ENCODE measurements at places on chromosomes 3 and 15.

DNA sequence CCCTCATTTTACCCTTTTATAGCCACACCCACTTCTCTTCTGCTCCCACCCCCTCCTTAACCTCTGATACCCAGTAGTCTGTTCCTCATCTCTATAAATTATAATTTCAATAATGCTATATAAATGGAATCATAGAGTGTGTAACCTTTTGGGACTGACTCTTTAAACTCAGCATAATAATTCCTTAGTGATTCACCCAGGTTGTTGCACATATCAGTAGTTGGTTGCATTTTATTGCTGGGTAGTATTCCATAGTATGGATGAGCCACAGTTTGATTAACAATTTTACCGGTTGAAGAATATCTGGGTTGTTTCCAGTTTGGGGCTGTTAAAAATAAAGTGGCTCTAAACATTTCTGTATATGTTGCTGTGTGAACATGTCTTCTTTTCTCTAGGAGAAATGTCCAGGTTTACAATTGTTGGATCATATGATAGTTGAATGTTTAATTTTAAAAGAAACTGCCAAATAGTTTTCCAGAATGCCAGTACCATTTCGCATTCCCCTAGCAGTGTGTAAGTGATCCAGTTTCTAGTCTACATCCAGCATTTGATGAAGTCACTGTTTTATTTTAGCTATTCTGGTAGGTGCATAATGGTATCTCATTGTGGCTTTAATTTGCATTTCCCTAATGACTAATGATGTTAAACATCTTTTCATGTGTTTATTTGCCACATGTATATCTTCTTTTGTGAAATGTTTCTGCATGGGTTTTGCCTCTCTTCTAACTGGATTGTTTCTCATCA is 68.5 kb downstream of the VPS8 start:
- DNase-seq = no peak

GRCh38 chr15:94021621-94022320 is 209.6 kb upstream of the MCTP2 start:
- DNase-seq = no peak

- DNase-seq = no peak
Measured at GRCh38 chr3:8458711-8459110, 42.9 kb upstream of the LMCD1 start.

- no peak for DNase-seq
Measured at GRCh38 chr3:4613366-4613765, 120.2 kb downstream of the ITPR1 start.

DNA sequence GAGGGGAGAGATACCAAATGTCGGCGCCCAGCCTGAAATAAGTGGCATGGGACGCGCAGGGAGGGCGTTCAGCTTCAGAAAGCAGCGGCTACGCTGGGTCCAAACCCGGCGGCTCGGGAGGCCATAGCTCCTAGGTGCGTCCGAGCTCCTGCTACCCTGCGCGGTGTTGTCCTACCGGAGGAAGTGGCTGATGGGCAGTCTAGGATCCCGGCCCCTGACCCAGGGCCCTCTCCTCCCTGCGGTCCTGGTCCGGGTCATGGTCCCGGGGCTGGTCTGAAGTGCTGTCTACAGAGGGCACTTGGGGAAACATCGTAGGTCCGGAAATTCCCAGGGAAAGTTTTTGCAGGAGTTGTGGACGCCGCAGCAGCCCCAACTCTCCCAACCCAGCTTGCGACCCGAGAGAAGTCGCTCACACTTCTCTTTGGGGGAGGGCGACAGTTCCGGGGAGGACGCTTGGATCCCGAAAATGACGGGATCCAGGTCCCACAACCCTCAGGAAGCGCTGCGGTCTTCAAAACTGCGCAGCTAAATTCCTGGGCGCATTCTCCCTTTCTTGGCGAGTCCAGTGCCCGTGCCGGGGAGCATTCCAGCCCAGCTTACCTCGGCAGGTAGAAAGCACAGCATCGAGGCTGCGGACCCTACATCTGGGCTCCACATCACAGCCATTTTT is 9.1 kb upstream of the FOXB1 start:
- DNase-seq = no peak

DNA sequence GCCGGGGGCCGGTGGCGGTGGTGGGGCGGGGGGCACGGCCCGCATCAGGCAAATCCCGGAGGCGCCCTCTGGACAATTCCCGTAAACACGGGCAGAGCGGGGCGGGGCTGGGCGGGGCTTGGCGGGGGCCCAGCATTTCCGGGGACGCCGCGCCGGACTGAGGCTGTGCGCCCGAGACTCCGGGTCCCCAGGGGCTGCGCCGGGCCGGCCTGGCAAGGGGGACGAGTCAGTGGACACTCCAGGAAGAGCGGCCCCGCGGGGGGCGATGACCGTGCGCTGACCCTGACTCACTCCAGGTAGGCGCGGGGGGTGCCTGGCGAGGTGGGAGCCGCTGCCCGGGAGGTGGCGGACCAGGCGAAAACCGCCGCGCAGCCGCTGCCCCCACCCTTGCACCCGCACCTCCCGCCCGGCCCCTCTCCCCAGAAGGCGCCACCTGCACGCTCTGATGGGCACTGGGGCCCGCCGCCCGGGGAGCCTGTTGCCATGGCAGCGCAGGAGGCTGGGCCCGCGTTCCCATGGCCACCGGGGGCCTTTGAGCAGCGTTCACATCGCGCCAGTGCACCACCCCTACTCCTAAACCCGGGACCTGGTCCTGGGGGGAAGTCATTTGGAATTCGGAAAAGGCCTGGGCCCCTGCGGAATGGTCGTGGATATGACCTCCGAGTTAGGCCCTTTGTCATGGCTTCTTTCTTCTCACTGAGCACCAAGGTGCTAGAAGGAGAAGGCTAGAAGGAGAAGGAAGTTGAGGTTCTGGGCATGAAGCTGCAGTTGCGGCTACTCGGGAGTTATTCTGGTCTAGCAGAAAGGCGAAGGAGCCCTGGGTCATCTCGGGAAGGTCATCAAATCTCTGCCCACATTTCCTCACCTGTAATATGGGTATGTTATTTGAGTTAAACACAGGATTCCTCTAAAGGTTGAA is 16.1 kb upstream of the SEMA4B start:
- DNase-seq = no peak

DNA sequence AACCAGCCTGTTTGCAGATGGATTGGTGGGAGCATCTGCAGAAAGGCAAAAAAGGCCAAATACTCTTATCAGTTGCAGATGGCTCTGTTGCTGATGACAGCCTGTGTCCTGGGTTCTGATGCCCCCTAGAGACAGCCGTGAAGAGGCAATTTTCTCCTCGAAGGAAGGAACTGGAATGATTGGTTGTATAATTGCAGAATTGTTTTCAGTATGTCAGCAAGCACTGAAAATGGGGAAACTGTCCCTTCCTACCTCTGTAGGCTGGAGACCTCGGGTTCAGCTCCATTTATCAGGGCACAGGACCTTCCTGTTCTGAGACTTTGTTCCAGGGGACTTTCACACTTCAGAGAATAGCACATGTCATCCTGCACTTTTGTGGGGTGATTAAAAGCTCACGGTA is 103.0 kb downstream of the PGPEP1L start:
- no peak for DNase-seq

DNA sequence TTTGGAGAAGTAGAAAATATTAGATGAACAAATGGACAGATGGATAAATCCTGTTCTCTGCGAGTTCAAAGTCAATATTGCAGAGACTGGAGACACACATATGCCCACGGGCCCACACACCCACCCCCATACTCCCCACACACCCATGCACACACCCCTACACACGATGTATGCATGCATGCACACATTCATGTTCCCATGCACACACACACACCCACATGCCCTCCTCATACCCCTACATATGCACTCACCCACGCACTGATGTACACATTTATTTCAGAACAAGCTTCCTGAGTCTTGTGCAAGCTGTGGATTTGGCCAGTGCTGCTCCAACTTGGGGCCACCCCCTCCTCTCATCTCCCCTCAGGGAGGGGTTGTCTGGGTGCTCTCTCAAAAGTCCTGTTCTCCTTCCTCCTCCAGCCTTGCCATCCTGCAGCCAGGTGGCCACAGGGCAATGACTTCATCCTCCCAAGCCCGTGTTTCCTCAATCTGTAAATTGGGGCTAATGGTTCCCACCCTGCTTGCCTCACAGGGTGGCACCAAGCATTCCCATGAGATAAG is 16.4 kb downstream of the MAPKAPK3 start:
- DNase-seq = no peak

DNA sequence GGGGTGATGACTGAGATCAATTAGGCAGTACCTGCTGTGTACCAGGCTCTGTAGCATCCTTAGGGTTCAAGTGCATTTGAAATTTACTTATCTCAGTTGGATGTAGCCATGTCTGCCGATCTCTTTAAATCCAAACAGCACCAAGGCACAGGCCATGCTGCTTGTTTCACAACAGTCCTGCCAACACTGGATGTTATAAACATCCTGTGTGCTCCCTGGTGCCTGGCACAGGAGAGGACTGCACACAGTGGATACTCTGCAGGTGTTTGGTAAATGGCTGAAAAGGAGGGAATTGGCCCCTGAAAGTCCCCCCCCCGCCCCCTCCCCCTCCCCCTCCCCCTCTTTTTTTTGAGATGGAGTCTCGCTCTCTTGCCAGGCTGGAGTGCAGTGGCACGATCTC is 27.0 kb downstream of the CTSH start:
- DNase-seq = no peak

- no peak for DNase-seq
Measured at GRCh38 chr3:63809607-63810006, 9.5 kb upstream of the C3orf49 start.

GRCh38 chr3:150611666-150612065 is 8.5 kb downstream of the SELENOT start:
- DNase-seq = no peak

GRCh38 chr3:56985460-56985859 is 75.0 kb upstream of the SPATA12 start:
- no peak for DNase-seq

DNA sequence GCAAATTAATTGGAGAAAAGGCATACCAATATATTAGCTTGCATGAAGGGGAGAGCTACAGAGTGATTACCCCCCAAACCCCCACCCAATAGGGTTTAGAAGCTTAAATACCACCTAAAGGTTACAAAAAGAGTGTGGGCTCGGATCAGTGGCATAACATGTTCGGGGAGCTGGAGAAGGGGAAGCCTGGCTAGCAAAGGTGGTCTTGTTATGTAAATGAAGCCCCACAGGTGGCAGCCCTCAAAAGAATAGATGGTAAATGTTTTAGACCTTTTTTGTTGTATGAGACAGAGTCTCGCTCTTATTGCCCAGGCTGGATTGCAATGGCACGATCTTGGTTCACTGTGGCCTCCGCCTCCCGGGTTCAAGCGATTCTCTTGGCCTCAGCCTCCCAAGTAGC is 10.9 kb upstream of the PXK start:
- DNase-seq = no peak
